ENCODE measurements at places on chromosomes 6 and 20.

GRCh38 chr20:1676650-1677049 is 19.1 kb upstream of the SIRPG start:
- no peak for DNase-seq

DNA sequence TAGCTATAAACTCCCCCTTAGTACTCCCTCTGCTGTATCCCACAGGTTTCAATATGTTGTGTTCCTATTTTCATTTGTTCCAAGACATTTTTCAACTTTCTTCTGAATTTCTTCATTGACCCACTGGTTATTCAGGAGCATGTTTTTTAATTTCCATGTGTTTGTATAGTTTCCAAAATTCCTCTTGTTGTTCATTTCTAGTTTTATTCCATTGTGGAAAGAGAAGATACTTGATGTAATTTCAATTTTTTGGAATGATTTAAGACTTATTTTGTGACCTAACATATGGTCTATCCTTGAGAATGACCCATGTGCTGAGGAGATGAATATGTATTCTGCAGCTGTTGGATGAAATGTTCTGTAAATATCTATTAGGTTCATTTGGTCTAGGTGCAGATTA is 497.2 kb downstream of the BCKDHB start:
- DNase-seq = no peak

DNA sequence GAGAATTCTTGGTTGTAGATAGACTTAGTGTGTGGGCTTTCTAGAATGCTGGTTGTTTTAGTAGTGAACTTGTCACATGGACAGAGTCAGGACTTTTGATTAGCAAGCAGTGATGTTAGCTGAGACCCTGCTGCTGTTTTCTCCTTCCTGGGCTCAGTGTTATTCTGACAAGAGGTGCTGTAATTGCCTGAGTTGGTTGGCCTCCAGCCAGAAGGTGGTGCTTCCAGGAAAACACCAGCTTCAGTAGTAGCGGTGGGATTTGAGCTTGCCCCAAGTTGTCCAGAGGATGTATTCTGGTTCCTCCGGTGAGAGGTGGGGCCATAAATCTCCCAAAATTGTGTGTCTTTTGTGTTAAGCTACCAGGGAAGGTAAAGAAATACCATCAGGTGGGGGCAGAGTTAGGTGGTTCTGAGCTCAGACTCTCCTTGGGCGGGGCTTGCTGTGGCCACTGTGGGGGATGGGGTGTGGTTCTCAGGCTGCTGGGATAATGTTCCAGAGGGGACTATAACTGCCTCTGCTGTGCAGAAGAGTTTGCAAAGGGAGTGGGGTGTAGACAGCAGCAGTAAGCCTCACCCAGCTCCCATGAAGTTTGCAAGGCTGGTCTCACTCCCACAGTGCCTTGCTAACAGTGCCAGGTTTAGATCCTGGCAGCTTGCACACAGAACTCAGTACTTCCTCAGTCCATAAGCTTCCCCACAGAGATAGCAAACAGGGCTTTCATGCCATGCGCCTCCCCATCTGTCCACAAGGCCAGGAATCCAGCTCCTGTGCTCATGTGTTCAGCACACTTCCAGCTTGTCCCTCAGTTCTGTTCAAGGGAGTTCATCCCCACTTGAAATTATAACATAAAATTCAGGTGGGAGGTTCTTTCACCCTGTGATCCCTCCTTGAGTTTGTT is 278.4 kb upstream of the PTCHD4 start:
- DNase-seq = no peak

- no peak for DNase-seq
Measured at GRCh38 chr6:121823437-121823851, 388.0 kb downstream of the GJA1 start.

- no peak for DNase-seq
Measured at GRCh38 chr6:101276066-101276465, 117.4 kb upstream of the GRIK2 start.
